ENCODE measurements at places on chromosomes 7 and 10.
A peak's percentile ranks its signal among the peaks of the same experiment; 100 is the strongest.

GRCh38 chr10:128316121-128316726 lies 190.0 kb upstream of the MKI67 start:
- DNase-seq, result no peak

GRCh38 chr10:50604049-50604640 lies 19.6 kb downstream of the SGMS1 start:
- DNase-seq, result no peak

DNA sequence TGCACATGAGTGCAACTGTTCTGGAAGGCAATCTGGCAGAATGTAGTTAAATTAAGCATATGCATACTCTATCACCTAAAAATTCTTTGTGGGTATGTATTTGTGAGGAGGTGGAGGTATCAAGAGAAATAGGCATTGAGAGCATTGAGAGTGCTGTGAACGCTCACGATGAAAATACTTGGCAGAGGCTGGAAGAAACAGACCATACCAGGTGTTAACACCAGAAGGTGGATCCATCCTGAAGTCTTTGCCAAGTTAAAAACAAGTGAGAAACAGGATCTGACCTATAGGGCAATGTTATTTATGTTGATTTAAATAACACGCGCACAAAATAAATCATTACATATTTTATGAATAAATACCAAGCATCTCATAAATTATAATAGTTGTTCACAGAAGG lies 311.6 kb downstream of the PCLO start:
- no peak for DNase-seq

GRCh38 chr10:114311023-114311422 lies 72.0 kb downstream of the VWA2 start:
- no peak for DNase-seq

DNA sequence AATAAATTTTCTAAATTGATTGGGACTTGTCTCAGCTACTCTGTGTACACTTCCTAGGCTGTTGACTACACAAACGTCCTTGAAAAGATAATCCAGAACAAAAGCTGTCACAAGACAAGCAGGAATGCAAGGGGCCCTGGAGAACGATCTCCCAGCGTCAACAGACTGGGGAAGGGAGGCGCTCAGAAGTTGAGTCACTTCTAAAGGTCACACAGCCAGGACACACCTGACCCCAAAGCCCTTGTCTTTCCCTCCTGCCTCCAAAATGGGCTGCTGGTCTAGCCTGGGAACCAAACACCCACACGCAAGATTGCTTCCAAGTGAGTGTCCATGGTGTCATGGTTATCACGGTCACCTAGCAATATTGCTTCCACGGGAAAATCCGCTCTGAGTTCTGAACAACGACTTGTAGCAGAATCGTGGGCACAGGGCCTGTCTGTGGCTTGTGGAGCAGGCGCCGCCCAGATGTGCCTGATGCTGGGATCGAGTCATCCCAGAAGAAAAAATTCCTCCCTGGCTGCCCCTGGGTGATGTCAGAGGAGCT lies 49.8 kb downstream of the SPOCK2 start:
- DNase-seq, result no peak

DNA sequence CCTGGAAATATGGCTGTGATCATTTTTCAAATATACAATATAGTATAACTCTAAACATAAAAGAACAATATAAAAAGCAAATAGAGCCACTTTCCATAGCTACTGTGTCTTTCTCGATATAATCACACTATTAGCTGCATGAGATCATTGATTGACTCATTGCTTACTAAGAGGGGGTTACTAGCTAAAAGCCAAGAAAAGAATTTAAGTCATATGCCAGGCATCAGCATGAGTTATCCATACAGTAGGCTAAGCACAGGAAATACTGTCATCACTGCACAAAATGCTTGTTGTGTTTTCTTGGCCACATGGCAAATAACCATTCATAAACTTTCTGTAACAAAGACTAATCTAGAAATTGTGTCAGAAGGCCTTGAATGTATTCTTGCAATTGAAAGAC lies 18.8 kb upstream of the ABCB5 start:
- no peak for DNase-seq

GRCh38 chr7:38398725-38399321 lies 125.4 kb upstream of the TARP start:
- DNase-seq, result peak; percentile 19

GRCh38 chr7:157460721-157461120 lies 123.9 kb downstream of the DNAJB6 start:
- DNase-seq, result no peak

GRCh38 chr7:46253520-46253919 lies 332.4 kb upstream of the IGFBP3 start:
- no peak for DNase-seq

DNA sequence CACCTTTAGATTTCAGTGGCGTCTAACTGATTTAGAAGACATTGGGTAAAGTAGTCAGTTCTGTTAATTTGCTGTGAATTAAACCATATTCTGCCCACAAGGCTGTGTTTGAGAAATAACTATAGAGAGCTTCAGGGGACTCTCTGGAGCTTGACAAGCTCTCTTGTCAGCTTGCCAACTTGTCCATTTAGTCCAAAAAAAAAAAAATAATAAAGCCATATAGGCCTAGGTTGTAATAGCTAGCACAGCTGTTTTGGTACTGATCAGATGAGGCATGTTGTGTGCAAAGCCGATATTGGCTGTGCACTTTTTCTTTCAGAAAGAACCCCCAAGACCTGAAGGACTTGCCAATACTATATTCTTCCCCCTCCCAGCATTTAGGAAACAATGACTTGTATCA lies 20.2 kb upstream of the ZNF282 start:
- DNase-seq, result no peak

DNA sequence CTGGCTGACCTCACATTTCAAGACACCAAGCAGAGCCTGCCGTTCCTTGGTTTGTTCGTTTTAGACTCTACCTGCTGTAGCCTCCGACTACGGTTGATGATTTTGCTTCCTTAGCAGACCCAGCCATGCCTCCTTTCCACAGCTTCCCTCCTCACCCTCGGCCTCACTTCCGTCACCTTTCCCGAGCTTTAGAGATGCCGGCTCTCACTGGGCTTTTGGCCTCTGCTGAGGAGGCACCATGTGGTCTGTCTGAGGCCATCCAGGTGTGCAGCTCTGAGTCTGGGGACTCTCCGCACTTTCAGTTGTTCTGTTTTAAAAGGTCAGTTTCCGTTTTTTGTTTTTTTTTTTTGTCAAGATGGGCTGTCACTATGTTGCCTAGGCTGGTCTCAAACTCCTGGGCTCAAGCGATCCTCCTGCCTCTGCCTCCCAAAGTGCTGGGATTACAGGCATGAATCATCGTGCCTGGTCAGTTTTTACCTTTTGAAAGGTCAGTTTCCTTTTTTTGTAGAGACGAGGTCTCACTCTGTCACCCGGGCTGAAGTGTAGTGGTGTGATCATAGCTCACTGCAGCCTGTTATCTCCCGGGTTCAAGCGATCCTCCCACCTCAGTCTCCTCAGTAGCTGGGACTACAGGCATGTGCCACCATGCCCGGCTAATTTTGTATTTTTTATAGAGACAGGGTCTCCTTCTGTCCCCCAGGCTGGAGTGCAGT lies 11.7 kb downstream of the ORAI2 start:
- DNase-seq, result no peak

- no peak for DNase-seq
Measured at GRCh38 chr10:18140149-18140956, at the start of gene CACNB2. TSS of gene CACNB2 (plus strand) at chr10:18140424.

GRCh38 chr7:107865956-107866775 lies 24.8 kb upstream of the DLD start:
- DNase-seq, result no peak

DNA sequence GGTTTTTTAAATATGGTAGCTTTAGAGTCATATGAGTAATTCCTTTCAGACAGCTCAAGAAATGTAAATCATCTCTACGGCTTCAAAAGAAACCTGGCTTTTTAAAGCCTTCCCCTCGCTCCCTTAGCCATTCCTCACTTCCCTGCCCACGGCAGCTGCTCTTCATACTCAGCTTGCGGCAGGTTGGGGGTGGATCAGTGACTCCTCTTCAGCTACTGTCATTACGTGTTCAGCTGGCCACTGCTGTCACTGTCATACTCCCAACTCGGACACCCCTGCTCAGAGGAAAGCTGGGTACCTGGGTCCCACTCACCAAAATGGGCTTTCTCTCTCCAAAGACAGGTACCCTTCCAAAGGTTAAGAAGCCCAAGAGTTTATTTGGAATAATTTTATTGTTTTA lies 6.6 kb downstream of the YWHAG start:
- no peak for DNase-seq

DNA sequence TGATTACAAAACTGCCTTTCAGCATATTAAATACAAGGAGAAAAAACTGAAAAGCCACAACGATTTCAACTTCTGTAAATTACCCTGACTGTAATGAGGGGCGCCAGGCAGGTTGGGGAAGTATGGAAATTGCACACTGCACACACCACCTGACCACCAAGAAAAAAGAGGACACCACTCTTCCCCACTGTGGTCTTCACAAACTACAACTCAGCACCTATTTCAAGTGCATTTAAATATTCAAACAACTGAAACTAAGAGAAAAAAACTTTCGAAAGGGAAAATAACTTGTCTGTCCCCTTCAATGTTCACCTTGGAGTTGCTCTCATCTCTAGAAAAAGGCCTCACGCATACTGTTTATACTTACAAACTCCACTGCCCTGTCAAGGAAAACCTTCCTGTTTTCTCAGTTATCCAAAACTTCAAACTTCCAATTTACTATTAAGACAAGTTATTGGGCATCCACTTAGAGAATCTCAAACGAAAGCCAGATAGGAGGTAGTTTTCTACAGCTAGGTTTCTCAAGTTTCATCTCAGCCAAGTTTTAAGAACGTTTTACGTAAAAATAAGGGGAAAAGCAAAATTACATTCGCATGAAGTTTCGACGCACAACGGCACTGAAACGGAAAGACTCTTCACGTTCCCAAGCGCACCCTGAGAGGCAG lies 1.4 kb downstream of the LARP4B start:
- DNase-seq, result no peak

DNA sequence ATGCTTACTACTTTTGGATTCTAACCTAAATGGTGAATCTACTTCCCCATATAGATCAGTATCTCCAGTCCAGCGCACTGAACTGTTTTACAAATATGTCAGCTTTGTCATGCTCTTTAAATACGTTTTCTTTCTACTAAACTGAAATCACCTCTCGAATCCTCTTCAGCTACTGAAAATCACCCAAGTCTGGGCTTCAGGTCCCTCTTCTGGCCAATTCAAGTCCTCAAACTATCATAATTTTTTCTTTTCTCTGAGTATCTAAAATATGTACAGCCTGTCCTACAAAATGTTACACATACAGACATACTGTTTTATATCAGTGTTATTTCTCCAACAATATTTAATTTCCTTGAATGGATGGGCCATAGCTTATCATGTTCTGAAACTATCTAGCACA lies 84.2 kb downstream of the CACNA2D1 start:
- DNase-seq, result no peak

GRCh38 chr10:8617792-8618191 lies 563.3 kb downstream of the GATA3 start:
- DNase-seq, result no peak

GRCh38 chr10:33334805-33335550 lies 511 bp upstream of the NRP1 start:
- DNase-seq, result no peak

- DNase-seq, result no peak
Measured at GRCh38 chr7:119664601-119665000, 608.4 kb upstream of the KCND2 start.

- DNase-seq, result no peak
Measured at GRCh38 chr10:30979956-30980355, 51.7 kb downstream of the ZNF438 start.

DNA sequence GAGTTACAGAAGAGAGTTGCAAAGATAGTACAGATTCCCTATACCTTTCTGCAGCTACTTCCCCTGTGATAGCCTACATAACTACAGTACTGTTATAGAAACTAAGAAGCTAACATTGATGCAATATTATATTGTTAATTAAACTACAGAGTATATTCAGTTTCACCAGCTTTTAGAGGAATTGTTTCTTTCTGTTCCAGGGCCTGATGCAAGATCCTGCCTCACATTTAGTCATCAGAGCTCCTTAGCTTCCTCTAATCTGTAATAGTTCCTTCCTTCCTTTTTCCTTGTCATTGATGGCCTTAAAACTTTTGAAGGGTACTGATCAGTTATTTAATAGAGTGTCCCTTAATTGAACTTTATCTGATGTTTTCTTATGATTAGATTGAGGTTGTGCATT lies 56.8 kb downstream of the SDHAF3 start:
- no peak for DNase-seq

GRCh38 chr10:88991161-88991898 lies 732 bp downstream of the FAS start:
- DNase-seq, result peak; percentile 60

DNA sequence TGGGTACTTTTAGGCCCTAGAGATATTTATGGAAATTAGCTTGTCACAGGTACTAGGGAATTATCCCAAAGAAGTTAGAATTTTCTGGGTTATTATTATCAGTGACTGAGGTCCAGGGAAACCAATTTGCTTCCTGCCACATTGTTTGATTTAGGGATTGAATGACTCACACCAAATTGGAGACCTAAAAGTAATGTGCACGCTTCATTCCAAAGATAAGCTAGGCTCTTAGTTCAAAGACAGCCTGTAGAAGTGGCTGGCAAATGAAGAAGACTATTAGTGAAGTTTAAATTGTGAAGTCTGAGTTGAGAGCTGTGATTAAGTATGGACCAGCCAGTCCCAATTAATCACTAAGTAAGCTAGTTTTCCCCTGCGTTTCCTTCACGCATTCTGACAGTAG lies 188.1 kb upstream of the MYO3A start:
- DNase-seq, result no peak

DNA sequence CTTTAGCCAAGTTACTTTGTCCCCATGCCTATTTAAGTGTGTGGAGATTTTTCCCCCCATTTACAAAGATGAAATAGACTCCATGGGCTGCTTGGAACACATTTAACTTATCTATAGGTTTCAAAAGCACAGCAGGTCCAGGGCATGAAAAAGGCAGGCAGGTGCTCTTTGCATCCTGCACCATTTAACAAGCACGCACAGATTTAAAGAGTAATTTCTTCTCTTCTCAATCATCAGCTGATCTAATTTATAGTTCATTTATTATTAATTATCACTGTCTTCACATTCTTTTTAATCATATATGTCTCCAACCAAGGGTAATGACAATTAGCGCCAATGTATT lies 156.8 kb downstream of the CACNA2D1 start:
- no peak for DNase-seq

- no peak for DNase-seq
Measured at GRCh38 chr7:141497391-141497790, 53.8 kb upstream of the AGK start.

DNA sequence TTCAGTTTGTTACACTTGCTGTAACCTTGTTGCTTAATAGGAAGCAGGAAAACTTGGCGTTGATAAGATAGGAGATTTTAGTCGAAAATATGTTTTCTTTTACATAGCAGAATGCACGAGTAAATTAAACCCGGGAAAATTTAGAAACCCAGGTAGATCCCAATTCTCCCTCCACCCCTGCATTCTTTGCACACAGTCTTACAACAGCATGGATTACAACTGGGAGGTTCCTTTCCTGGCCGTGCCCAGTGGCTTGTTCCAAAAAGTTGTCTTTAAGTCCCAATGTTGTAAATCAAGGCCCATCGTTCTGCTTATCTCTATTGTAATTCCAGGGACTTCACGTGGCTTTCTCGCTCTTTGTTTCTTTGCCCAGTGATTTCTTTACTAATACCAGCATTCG lies 1.1 kb upstream of the DPY19L1 start:
- no peak for DNase-seq
